ENCODE measurements at places on chromosomes 3 and 15. TPM values are rescaled to one million over a fixed set of nuclear protein-coding genes. Genes with fewer than 3 reads are reported as not detected.

DNA sequence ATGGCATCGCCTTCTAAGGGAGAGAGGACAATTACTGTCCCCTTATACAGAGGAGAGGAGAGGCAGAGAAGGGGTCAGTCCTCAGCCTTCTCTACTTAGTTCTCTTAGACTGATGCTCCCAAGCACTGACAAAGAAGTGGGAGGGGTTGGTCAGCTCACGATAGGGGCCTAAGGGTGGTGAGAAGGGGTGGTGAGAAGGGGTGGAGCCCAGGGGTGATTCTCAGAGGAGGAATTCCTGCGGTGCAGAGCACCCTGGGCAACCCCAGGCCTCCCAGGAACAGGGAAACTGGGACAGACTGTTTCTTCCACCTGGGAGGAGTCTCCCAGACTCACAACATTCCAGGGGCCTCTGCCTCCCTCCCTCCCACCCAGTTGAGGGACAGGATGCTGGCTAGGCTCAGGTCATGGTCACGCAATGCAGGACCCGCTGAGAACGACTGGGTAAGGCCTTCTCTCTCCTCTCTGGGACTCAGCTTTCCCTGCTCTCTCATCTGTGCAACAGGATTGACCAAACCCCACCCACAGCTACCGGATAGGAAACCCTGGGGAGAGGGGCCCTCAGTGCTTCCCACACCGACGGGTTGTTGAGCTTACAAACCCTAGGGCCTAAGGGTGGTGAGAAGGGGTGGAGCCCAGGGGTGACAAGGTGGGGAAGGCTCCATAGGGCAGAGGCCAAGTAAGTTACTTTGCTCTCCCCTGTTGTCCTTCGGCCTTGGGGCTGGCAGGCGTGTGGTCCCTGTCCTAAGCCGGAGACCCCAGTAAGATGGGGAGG lies 1.5 kb downstream of the TPRA1 start:
- DNase-seq = peak; percentile 40

GOLGA6B gene
- not detected for total RNA-seq

SPINK8 gene
- total RNA-seq = not detected

TRPM1 gene
- not detected for total RNA-seq

DNA sequence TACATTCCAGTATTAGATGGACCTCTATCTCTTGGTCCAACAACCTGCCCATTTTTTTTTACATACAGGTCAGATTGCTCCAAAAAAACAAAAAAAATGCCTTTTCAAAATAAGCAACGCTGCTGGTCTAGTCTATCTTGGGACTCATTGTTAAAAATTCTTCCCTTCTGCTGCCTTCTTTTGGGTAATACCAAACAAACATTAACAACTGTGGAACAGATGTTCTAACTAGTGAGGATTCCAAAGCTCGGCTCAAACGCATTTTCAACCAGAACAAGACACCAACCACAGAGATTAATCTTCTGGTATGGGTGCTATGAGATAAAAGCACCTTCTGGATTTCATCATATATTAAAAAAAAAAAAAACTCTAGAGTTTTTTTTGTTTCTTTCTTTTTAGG lies 24.7 kb downstream of the ARHGAP31 start:
- no peak for DNase-seq

LCTL gene
- total RNA-seq = not detected

LDHAL6B gene
- total RNA-seq = not detected

GRCh38 chr3:187236962-187237361 lies 39.7 kb downstream of the RTP1 start:
- no peak for DNase-seq

CFAP100 gene
- total RNA-seq = not detected

DNA sequence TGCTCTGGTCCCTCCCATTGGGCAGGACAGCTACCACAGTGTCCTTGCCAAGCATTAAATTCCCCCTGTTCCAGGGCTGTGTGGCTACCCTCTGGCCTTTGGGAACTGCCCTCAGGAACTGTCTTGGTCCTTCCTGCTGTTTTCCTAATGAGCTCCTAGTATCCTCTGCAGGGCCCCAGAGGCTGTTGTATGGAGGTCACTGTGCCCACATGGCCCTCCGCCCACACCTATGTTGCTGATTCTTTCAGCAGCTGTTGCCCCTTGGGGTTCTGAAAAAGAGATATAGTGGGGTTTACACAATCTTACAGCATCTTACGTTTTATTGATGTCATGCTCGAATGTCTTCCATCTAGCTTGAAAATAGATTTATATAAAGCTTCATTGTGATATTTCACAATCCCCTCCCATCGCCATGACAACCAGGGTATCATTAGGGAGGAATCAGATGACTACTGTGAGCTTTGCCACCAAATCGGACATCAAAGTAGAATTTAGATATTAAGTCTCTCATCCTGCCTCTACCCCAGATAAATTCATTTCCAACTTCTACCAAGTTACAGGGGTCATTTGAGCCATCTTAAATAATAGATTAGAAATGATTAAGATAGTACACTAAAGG lies 97.1 kb upstream of the NR2E3 start:
- DNase-seq = no peak

DNA sequence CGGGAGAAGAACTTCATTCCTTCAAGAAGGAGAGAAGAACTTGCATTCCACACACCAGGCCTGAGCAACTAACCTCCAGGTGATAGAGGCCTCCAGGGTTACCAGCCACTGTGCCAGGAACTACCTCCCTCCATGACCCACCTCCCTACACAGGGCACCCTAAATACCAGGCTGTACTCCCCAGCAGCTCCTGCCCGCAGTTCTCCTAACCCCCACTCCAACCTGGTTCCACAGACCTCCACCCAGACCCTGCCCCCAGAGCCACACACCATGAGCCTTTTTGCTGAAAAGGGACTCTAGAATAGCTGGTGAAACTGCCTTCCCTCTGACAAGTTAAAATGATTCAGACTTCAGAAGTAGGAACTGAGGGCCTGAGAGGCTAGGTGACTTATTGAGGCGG lies 8.2 kb downstream of the IGDCC3 start:
- no peak for DNase-seq

GRCh38 chr3:17747890-17748247 lies 5.4 kb upstream of the TBC1D5 start:
- no peak for DNase-seq

DNA sequence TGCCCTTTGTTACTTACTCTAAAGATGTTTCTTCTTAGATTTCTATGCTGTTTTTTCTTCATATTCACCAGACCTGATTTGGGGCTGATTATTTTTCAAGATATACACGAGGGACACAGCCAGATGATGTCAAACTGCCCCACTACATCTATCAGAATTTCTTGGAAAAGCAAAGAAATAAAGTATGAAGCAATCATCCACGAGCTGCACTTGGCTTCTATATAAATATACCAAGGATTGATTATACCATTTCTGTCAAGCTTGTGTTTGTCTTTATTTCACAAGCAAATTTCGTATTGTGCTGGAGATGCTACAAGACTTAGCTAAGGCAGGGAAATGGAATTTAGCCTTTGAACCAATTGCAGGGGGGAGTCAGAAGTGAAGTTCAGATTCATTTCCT lies 715.1 kb upstream of the NR2F2 start:
- no peak for DNase-seq

GRCh38 chr15:35194296-35194695 lies 109.2 kb upstream of the NANOGP8 start:
- no peak for DNase-seq

GRCh38 chr15:41105348-41106334 lies 10.4 kb downstream of the INO80 start:
- no peak for DNase-seq

B2M gene
- 6,300 TPM for total RNA-seq

KLHL40 gene
- total RNA-seq = not detected

DNA sequence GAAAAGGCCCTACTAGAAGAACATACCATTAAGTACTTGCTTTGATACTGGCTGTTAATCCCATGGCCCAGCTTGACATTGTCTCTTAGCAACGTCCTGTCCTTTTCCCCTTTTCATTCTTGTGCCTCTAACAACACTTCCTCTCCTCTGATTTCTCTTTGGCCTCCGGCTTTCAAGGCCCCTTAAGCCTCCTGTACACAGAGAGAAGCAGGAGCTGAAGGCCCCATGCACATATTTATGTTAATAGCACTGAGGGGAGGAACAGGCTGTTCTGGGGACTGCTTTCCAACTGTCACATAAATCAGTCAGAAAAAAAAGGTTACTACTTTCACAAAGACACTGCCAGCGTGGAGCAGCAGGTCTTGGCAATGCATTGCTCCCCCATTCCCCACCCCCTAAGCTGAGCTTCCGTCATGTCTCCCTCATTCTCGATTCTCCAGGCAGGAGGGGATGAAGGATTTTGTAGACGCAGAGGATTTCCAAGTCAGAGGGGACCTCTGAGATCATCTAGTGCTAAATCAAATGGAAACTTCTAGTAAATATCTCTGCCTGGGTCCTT lies 257.4 kb upstream of the ADAMTS9 start:
- DNase-seq = no peak

GRCh38 chr3:42690766-42691680 lies 5.7 kb downstream of the KLHL40 start:
- no peak for DNase-seq

DNA sequence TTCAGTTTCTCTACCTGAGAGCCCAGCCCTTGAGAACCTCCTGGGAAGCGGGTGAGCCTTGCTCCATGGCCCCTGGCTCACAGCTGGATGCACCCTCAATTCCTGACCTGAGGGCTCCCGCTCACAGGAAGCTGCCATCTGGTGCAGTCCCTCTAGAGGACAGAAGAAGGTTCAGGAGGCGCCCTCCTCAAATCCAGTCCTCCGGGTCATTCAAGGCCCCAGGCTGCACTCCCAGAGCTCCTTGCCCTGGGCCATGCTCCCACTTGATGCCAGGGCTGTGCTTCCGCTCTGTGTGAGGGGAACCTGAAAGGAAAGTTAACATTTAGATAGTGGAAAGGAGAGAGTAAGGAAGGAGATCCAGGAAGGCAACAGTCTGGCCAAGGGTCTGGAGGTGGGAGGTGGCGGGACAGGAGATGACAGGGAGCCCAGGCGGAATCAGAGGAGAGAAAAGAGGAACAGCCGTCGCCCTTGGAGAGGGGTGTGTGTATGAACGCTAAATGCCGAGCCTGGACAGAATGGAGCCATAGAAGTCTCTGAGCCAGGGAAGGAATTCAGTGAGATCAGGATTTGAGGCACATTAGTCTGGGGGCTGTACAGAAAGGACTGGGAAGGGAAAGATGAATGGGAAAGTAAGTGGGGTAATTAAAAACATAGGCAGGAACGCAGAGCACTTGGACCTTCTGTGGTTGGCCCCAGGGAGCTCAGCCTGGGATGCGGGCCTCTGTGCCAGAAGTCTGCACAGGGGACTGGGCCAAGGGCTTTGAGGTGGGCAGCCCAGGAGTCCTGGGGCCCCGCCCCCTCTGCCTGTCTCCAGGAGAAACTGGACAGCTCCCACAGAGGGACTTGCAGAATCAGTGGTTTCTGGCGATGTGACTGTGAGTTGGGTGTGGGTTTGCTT lies 26.1 kb downstream of the TBC1D21 start:
- no peak for DNase-seq
